ENCODE measurements at places on chromosomes 2 and 18. TPM values are rescaled to one million over a fixed set of nuclear protein-coding genes. Genes with fewer than 3 reads are reported as not detected.

GRCh38 chr2:10519394-10519740 lies 71.2 kb upstream of the ODC1 start:
- no peaks in the 10 kb centered on the region for H3K27me3 ChIP-seq
- DNase-seq: no peak
- H3K27ac ChIP-seq: no peak overlapping the region
- no peaks in the 10 kb centered on the region for H3K36me3 ChIP-seq
- no peak overlapping the region for H3K4me3 ChIP-seq
- no peaks in the 10 kb centered on the region for H3K4me1 ChIP-seq

GRCh38 chr18:31931886-31932240 lies 11.1 kb downstream of the TRAPPC8 start:
- H3K4me1 ChIP-seq: no peaks in the 10 kb centered on the region
- no peak overlapping the region for H3K27ac ChIP-seq
- no peaks in the 10 kb centered on the region for H3K27me3 ChIP-seq
- no peak overlapping the region for H3K4me3 ChIP-seq
- H3K36me3 ChIP-seq: peaks cover 7% of the 10 kb centered on the region

Gene PIEZO2
- 0.32 TPM for total RNA-seq

Gene NTSR2
- total RNA-seq: not detected

Gene C2orf92
- 6.7 TPM for total RNA-seq

Gene LINC00305
- total RNA-seq: 0.21 TPM

Gene MYO5B
- total RNA-seq: 16.7 TPM
